Mucosa of descending colon (tissue), 3 donors: ENCODE measurements at places on chromosomes 3 and 15.

GRCh38 chr15:96234109-96234892, 96.2 kb upstream of the NR2F2 start:
- no peak for DNase-seq

DNA sequence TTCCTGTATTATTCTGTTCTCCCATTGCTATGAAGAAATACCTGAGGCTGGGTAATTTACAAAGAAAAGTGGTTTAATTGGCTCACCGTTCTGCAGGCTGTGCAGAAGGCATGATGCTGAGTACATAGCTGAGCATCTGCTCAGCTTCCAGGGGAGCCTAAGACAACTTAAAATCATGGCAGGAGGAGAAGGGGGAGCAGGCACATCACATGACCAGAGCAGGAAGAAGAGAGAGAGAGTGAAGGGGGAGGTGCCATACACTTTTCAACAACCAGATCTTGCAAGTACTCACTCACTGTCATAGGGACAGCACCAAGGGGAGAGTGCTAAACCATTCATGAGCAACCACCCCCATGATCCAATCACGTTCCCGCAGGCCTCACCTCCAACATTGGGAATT, 184.4 kb downstream of the GOLGA8K start:
- no peak for DNase-seq

DNA sequence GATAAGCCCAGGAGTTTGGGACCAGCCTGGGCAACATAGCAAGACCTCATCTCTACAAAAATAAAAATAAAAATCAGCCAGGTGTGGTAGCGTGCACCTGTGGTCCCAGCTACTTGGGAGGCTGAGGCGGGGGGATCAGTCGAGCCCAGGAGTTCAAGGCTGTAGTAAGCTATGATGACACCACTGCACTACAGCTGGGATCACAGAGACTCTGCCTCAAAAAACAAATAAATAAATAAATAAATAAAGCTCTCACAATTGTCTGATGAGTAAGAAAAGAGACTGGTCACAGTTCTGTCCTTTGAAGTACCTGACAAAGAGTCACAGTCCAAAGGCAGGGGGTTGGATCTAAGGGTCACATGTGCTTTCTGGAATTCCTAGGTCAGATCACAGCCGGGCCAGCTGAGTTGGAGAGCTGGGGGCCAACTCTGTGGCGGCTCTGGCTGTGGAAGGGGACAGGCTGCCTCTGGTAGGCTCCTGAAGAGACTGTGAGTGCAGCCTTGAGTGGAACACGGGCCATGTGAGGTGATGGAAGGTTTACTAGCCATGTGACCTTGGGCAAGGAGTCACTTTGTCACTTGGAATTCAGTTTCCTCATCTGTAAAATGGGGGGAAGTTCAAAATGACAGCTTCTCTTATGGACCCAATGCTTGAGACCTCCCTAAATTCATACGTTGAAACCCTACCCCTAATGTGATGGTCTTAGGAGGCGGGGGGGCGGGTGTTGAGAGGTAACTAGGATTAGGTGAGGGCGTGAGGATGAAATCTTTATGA, 47.2 kb downstream of the WHAMM start:
- no peak for DNase-seq

GRCh38 chr15:84079885-84080777, 155.4 kb upstream of the GOLGA6L4 start:
- DNase-seq, result peak; percentile 52

- no peak for DNase-seq
Measured at GRCh38 chr3:126109880-126110235, 25.9 kb upstream of the SLC41A3 start.

GRCh38 chr15:22851513-22851912, 13.0 kb downstream of the NIPA2 start:
- no peak for DNase-seq

DNA sequence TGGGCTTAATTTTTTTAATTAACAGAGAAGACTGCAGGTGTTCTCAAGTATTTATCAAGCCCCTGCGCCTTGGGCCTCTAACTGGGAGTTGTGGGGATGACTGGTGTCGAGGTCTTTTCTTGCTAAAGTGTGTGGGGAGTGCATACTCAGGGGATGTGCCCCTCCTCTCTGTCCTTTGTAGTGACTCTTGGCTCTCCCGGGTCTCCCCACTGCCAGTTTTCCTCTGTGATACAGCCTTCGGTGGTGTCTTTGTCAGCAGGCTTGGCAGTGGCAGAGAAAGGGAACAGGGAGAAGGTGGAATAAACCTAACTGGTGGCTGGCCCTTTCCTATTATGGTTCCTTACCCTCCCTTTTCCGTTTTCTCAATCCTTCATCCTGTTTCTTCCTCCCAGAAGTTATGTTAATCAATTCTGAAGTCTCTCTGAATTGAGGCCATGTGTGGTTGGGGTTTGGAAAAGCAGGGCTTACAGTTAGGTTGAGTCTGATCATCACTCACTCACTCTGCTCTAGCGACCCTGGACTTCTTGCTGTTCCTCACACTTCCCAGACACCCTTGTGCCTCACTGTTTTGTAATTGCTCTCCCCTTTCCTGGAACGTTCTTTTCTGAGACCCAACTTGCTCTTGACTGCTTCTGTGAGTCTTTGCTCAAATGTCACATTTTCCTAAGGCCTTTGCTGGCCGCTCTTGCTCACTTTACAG, 158.1 kb downstream of the PTPRG start:
- DNase-seq, result no peak

GRCh38 chr15:43821505-43821904, 3.0 kb downstream of the MFAP1 start:
- no peak for DNase-seq

DNA sequence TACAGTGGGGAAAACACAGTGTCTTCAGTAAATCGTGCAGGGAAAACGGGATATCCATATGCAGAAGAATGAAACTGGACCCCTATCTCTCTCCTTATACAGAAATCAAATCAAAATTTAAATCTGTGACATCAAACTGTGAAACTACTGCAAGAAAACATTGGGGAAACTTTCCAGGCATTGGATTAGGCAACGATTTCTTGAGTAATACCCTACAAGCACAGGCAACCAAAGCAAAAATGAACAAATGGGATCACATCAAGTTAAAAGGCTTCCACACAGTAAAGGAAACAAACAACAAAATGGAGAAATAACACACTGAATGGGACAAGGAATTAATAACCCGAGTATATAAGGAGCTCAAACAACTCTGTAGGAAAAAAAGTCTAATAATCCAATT, 165.3 kb downstream of the PLCL2 start:
- DNase-seq, result no peak

DNA sequence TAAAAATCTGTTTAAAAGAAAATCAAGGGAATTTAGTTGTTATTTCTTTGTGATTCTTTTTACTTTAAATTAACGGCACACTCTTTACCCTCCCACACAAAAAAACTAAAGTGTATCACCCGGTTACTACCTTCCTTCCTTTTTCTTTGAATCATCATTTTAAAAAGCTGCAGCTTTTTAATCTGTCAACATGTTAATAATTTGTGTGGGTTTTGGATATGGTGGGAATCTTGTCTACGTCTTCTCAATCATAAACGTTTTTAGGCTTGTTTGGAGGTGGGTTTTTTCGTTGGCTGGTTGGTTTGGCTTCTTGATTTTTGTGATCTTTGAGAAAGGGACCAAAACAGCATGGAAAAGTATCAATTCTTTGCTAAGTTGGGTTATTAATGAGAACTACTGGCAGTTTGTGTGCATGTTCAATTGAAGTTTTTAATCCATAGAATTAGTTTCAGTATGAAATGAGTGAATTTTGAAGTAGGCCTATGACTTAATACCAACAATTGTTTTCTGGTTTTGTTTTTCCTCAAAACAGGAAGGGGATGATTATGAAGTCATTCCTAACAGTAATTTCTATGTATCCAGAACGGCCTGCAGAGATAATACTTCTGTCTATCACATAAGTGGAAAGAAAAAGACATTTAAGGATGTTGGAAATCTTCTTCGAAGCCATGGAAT, 4.5 kb downstream of the SMC4 start:
- DNase-seq, result no peak

GRCh38 chr3:158451405-158452055, 119.5 kb upstream of the MLF1 start:
- DNase-seq, result no peak

- DNase-seq, result no peak
Measured at GRCh38 chr3:187077085-187077484, 62.2 kb downstream of the RPL39L start.

- DNase-seq, result no peak
Measured at GRCh38 chr15:52529341-52529924, 753 bp upstream of the MYO5A start.

DNA sequence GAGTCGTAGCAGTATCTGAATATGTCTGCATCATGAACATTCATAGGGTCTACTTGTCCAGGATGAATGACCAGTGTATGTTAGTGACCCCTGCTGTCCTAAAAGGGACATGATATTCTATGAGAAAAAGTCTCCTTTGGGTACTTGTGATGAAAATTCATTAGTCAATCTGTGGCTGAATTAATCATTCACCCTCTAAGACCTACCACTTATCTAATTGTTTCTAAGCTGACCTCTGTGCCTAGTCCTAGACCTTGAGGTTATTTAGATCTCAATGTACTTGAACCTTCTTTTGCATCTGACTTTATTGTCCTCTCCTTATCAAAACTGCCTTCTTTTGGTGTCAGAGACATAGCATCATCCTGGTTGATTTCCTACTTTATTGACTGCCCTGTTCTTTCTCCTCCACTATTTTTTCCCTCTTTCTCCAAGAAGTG, 799.3 kb downstream of the DIPK2A start:
- DNase-seq, result no peak

- DNase-seq, result no peak
Measured at GRCh38 chr3:184186184-184186901, at the start of gene ABCF3. ABCF3 (plus strand) TSS chr3:184186199; CDS start chr3:184186208, 9 bp downstream.

DNA sequence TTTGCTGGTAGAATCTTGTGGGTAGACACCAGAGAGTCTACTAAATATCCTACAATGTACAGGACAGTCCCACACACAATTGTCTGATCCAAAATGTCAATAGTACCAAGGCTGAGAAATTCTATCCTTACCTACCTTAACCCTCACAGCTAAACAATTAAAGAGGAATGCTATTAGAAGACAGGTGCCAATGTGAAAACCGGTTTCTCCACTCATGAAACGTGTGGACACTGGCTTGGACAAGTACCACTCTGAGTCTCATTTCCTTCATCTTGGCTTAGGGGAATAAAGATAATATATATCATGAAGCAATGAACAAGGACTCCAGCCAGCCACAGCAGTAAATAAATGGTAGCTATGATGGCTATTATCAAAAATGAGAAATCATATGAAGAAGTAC, 90.2 kb downstream of the RFTN1 start:
- no peak for DNase-seq

DNA sequence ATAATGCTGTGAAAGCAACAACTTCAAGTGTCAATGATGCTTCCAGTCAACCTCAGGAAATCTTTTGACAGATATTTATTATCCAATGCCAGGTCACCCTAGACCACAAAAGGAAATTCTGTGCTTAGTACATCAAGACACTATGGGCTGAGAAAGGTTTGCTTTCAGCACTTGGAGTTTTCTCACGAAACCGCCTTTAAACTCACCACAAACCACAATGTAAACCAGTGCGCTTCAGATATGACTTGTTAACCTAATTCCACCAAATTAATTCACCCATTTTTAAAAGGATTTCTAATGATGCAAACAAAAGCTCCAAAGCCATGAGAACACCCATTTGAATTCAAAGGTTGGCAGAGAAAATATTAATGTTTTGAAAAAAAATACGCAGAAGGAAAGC, 292.9 kb upstream of the NR2F2 start:
- no peak for DNase-seq

GRCh38 chr15:92728266-92728665, 72.7 kb upstream of the FAM174B start:
- no peak for DNase-seq

DNA sequence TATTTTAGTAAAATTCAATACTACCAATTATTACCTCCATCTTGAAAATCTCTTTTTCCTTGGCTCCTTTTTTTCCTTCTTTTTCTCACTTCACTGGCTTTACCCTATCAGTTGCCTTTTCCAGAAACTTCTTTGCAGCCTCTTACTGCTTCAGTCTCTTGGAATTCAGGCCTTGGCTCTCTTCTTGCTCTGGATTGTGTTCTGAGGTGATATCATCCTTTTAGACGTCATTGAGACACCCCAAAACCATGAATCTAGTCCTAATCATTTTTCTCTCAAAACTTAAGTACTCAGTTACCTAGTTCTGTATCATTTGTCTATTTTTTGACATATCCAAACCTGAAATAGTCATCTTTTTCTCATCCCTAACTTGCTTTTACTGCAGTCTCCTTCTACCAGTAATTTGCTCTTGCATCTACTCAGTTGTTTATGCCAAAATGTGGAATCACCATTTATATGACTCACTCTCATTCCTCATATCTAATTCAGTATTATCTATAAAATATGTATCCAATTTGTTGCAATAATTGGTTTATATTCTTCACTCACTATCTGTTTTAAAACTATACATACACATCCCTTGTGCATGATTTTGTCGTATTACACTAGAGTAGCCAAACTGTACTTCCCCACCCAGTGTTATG, 703.2 kb upstream of the CCDC54 start:
- no peak for DNase-seq

DNA sequence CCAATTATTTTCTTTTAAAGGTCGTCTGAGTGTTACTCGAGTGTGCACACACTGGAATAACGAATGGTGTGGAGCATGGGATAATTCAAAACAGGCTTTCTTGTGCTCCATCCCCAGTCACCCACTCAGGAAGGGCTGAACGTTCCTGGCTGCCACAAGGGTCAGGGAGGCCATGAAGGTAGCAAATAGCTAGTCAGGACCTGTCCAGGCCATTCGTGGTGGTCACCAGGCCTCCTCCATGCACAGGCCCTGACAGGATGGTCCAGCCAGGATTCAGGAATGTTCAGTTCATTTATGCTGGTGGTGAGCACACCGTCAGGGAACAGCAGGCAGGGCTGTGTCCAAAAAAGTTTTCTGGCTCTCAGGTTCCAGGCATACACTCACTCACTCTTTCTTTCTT, 11.7 kb upstream of the NR2E3 start:
- no peak for DNase-seq

GRCh38 chr3:195921334-195921791, 13.0 kb upstream of the TNK2 start:
- no peak for DNase-seq

DNA sequence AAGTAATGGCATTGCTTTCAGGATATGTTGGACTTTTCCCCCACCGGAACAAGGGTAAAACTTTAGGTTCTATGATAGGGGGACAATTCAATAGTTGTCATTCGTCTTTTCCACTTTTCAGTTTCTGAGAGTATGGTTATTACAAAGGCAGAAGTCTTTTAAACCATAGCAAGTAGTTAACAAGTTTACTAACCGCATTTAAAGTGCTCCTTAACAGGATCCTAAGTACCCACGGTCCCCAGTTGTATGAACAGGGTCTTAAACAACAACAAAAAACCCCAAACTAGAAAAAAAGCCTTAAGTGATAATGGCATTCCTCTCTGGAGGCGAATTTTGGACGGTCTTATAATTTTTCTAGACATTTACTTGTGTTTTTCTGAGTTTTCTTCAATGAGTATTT, 831 bp downstream of the IFT57 start:
- no peak for DNase-seq

GRCh38 chr3:61627768-61628185, 66.4 kb downstream of the PTPRG start:
- no peak for DNase-seq

- no peak for DNase-seq
Measured at GRCh38 chr15:78110096-78110495, 17.7 kb downstream of the SH2D7 start.
